ENCODE measurements at places on chromosomes 5 and 9.

DNA sequence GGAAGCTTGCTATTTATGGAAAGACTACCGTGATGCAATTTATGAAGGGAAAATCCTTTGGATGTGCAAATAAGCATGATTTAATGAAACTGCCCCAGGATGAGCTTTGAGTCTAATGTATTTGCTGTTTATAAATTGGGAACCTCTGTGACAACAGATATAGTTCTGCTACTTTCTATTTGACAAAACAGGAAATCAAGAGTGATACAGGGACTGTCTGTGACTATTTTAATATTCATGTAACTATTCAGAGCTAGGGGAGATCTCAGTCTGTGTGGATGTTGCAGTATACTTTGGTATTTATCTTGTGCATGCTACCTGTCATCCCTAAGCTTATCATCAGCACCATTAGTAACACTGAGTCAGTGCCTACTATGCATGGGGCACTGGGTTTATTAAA is 132.1 kb downstream of the PDZD2 start:
- peak; percentile 58 for DNase-seq

- DNase-seq, result no peak
These were observed 129.3 kb downstream of the KDM4C start for GRCh38 chr9:6887051-6887450.

DNA sequence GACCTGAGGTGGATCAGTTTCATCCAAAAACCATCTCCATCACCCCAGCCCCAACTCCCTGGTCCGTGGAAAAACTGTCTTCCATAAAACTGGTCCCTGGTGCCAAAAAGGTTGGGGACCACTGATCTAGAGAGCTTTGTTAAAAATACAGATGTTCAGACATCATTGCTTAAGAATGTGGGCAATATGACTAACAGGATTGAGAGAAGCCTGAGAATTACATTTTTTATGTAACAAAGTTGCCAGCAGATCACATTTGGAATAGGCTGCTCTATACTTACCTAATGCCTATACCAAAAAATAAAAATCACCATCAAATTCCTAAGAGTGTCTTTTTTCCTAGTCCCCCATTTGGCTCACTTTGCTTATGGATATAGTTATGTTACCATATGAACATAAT is 143.3 kb downstream of the RAPGEF6 start:
- DNase-seq, result no peak

GRCh38 chr5:136799806-136800372 is 434.5 kb upstream of the TRPC7 start:
- DNase-seq, result no peak

GRCh38 chr9:8114826-8115225 is 315.2 kb upstream of the DMAC1 start:
- DNase-seq, result no peak

DNA sequence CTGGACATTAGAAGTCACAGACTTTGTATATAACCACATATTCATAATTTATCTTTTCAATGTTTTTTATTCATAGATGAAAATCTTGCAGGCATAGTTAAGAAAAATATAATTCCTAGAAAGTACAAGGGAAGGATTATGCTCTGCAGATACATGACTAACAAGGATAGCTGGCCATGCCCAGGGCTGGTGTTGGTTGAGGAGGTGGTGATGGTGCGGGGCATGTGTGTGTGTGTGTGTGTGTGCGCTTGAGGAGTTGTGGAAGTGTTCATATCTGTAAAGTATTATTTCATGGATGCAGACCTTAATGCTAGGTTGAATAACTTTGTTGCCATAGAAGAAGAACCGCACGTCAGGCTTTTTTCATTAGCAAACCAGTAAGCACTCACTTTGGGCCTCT is 1.3 kb downstream of the S1PR3 start:
- DNase-seq, result no peak
